ENCODE measurements at places on chromosomes 3 and 15. TPM values are rescaled to one million over a fixed set of nuclear protein-coding genes. Genes with fewer than 3 reads are reported as not detected.

POMGNT2 gene
- polyA plus RNA-seq: 21.6 TPM

PEAK1 gene
- polyA plus RNA-seq: 27.3 TPM

DNASE1L3 gene
- polyA plus RNA-seq: 4.3 TPM

CLSTN2 gene
- polyA plus RNA-seq: 2.0 TPM

CDCP1 gene
- 1.2 TPM for polyA plus RNA-seq

ZNF502 gene
- polyA plus RNA-seq: 13.6 TPM

DLEC1 gene
- polyA plus RNA-seq: 0.54 TPM

MAP1A gene
- 8.2 TPM for polyA plus RNA-seq

PTX3 gene
- 4.4 TPM for polyA plus RNA-seq

TRAIP gene
- 10.4 TPM for polyA plus RNA-seq

CFAP100 gene
- polyA plus RNA-seq: 1.5 TPM

FHIT gene
- 24.5 TPM for polyA plus RNA-seq

FAH gene
- 44.2 TPM for polyA plus RNA-seq

TBC1D5 gene
- polyA plus RNA-seq: 55.2 TPM

DPH6 gene
- polyA plus RNA-seq: 19.0 TPM

PRTG gene
- 13.6 TPM for polyA plus RNA-seq

LDHAL6B gene
- 0.17 TPM for polyA plus RNA-seq

CHRM5 gene
- 0.24 TPM for polyA plus RNA-seq

IP6K2 gene
- polyA plus RNA-seq: 280 TPM

CCR8 gene
- polyA plus RNA-seq: not detected

NUP210 gene
- 31.5 TPM for polyA plus RNA-seq

STRA6 gene
- polyA plus RNA-seq: 25.6 TPM

SERPINI2 gene
- polyA plus RNA-seq: 0.57 TPM

GNAI2 gene
- 205 TPM for polyA plus RNA-seq

LRRC31 gene
- 0.11 TPM for polyA plus RNA-seq

DUT gene
- polyA plus RNA-seq: 178 TPM

NIT2 gene
- 105 TPM for polyA plus RNA-seq

GCSAM gene
- polyA plus RNA-seq: 1.4 TPM

ITGB5 gene
- 98.4 TPM for polyA plus RNA-seq

Data from right renal pelvis (tissue), 4 donors.